ENCODE measurements at places on chromosomes 16 and 17.

- DNase-seq: no peak
Observed at GRCh38 chr16:89143201-89143741, 28.3 kb upstream of the CDH15 start.

DNA sequence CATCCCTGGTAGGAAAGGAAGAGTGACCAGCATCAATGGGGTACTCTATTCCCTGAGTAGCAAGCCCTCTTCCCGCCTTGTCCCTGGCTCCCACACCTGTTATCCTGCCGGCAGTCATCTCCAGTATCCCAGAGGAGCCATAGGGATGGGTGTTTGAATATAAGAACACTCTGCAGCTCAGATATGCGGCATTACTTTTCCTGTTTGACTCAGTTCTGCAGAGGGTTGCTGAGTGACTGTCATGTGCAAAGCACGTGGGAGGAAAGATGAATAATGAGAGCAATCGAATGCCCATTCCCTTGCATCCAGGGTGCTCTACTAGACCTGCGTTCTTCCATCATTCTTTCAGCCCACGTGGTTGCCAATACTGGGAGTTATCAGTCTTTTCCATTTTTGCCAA is 115.1 kb downstream of the PRKCB start:
- DNase-seq: no peak

DNA sequence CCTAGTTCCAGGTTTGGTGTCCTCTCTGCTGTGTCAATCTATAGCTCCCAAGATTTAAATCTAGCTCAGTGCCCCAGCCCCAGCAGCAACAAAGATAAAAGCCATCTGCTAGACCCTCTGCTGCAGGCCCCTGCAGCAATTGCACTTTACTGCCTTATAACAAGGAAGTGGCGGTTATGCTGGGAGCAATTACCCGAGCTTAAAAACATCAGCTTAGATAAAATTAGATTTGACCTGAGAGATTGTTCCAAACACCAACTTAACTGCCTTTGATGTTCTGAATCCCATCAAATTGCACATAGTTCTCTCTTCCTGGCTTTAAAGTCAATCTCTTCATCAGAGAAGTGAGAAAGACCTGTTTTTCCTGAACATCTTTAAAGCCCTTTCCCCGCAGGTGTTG is 62.4 kb upstream of the SHISA6 start:
- DNase-seq: no peak

- no peak for DNase-seq
Observed at GRCh38 chr16:71963125-71963875, 36.9 kb downstream of the PKD1L3 start.

GRCh38 chr16:26091511-26091910 is 399.8 kb downstream of the HS3ST4 start:
- DNase-seq: no peak

- DNase-seq: no peak
Observed at GRCh38 chr17:74393346-74393942, 26.1 kb downstream of the GPR142 start.

GRCh38 chr17:76447931-76448652 is 4.9 kb downstream of the UBE2O start:
- no peak for DNase-seq

GRCh38 chr17:74452841-74453661 is 13.4 kb upstream of the CD300A start:
- DNase-seq: no peak

DNA sequence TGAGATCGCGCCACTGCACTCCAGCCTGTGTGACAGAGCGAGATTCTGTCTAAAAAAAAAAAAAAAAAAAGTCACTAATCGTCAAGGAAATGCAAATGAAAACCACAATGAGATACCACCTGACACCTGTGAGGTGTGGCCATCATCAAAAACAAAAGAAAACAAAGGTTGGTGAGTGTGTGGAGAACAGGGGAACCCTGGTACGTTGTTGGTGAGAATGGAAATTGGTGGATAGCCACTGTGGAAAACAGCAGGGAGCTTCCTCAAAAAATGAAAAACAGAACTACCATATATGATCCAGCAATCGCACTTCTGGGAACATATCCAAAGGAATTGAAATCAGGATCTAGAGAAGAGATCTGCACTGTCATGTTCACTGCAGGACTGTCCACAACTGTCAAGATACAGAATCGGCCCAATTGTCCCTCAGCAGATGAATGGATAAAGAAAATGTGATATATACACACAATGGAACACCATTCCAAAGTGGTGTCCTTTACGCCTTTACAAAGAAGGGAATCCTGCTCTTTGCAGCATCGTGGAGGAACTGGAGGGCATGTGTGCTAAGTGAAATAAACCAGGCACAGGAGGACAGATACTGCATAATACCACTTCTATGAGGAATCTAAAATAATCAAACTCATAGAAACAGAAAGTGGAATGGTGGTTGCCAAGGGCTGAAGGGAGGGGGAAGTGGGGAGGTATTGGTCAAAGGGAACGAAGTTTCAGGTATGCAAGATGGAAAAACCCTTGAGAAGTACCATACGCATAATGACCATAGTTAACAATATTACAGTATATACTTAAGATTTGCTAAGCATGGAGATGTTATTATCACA is 63.5 kb upstream of the PLCG2 start:
- no peak for DNase-seq

- no peak for DNase-seq
Observed at GRCh38 chr16:82265809-82266208, 95.8 kb upstream of the MPHOSPH6 start.

All from CD4-positive, alpha-beta T cell (primary cell).